Activated T-cell treated with anti-CD3 and anti-CD28 coated beads, Interleukin-2, amount 50 U/mL, for 48 hours (primary cell): ENCODE measurements at places on chromosomes 7 and 10.
A peak's percentile ranks its signal among the peaks of the same experiment; 100 is the strongest.

DNA sequence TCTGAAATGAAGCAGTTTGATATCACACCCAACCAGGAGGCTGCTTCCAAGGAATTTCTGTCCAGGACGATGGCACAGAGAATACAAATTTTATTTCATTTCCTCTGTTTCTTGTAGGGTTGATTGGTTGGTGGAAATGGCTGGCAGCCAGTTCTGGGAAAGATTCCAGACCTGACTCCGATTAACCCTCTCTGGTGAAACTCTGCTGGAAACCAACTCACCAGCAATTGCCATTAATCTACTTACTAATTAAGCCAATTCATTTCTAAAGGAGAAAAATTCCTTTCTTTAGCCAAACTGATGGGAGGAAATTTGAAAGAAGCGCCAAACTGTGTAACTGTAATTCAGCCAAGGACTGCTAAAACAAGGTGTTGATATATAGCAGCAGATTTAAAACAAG lies 10.7 kb downstream of the PTF1A start:
- no peak for DNase-seq

- DNase-seq = no peak
These were observed 15.4 kb downstream of the SEC24C start for GRCh38 chr10:73759512-73760115.

- DNase-seq = no peak
These were observed 81.1 kb upstream of the CPXM2 start for GRCh38 chr10:123972481-123973401.

DNA sequence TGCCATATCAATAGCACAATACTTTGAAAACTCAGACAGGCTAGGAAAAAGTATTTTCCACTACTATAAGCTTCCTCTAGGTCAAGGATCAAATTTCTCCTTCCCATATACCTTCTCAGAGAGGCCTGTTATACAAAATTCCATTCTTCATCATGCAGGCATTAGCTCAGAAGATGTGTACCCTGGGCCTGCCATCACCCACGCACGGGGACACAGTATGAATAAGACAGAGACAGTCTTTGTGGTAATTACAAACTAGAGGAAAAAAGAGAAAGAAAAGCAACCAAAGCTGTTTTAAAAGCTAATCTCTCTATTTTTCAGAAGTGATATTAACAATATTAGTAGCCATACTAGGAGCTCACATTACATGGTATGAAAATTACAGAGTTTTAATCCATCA lies 236.8 kb upstream of the AOAH start:
- DNase-seq = peak; percentile 45

DNA sequence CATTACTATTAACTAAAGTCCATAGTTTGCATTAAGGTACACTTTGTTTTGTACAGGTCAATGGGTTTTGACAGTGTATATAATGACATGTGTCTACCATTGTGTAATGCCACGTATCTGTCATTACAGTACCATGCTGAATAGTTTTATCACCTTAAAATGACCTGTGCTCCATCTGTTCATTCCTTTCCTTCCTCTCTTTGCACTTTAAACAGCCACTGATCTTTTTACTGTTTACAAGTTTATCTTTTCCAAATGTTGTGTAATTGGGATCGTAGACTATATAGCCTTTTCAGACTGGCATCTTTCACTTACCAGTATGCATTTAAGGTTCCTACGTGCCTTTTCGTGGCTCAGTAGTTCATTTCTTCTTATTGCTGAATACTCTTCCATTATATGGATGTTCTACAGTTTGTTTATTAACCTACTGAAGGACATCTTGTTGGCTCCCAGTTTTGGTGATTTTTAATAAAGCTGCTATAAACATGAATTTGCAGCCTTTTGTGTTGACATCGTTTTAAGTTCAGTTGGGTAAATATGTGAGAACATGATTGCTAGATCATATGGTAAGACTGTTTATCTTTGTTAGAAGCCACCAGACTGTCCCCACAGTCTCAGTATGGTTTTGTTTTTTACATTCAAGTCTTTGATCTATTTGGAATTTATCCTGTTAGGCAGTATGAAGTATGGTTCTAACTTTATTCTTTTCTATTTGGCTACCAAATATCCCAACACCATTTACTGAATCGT lies 24.7 kb downstream of the STAM start:
- DNase-seq = no peak

DNA sequence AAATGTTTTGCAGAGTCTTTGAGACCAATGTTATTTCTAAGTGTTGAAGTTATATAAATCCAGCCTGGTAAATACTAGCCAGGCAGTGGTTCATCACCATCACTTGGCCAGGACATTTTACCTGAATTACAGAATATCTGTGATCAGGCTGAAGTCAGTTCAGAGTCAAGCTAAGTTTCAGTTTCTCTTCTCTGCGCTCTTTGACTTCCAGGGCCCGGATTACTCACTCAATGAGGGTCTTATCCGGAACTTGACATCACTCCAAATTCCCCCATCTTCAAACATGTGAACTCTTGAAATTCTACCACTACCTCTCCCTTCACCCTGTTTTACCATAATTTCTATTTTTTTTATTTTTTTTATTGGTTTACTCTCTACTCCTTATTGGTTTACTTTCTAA lies 36.6 kb upstream of the CCAR1 start:
- DNase-seq = no peak

DNA sequence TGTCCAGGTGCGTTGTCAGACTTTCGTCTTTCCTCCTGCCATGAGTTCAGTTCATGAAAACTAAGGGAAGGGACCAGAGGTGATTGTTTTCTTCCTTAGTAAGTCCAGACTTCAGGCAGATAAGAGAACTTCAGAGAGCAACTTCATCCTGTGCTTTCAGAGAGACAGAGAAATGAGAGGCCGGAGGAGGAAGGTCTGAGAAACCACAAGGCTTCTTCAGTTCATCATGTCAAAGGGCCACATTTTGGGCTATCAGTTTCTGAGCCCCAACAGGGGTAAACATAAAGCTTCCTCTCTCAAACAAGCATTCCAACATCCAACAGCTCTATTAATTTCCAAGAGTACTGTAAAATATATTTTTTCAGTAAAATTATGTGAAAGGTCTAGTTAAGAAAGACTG lies 668.4 kb upstream of the NRP1 start:
- no peak for DNase-seq
